ENCODE measurements at places on chromosomes 5 and 9.

DNA sequence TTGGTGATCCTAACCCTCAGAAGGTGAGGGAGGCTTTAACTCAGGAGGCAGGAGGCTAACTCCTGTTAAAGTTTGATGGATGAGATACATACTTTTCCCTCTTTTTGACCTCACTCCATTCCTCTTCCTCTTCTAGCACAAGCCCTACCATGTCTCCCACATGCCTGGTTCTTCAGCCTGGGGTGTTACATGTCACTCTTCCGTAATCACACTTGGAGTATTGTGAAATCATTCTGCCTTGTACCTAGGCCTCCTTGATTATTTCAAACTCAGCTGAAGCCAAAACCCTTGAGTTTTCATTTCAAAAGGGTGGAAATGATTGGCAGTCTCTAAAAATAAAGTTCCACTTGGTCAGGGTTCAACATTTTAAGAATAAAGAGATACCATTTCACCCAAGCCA, 1.8 kb downstream of the PLAC8L1 start:
- DNase-seq, result no peak

DNA sequence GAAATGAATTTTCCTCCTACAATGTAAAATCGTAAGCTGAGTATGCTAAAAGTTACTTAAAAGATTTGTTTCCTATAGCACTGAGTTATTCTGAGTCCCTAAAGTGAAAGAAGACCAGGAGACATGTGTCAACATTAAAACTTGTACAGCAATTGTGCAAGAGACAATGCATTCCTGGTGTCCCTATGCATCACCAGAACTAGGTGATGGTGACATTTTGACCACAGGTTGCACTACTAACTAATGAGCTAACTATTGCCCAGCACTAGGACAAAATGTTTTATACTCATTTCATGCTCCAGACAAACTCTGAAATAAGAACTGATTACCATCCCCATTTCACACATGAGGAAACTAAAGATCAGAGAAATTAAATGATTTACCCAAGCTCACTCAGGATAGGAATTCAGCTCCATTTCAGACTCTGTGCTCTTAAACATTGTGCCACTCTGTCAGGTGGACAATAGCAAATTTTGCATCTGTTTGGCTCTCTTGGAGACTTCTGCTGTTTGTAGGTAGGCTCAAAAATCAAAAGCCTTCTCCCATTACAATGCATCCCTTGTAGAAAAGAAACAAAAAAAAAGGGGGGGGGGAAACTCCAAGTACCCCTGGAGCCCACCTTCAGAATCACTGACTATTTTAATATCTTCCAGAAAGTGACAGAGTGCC, 269.2 kb downstream of the ACTL7B start:
- DNase-seq, result no peak

- no peak for DNase-seq
These were observed 238.7 kb downstream of the AGTPBP1 start for GRCh38 chr9:85502815-85503655.

DNA sequence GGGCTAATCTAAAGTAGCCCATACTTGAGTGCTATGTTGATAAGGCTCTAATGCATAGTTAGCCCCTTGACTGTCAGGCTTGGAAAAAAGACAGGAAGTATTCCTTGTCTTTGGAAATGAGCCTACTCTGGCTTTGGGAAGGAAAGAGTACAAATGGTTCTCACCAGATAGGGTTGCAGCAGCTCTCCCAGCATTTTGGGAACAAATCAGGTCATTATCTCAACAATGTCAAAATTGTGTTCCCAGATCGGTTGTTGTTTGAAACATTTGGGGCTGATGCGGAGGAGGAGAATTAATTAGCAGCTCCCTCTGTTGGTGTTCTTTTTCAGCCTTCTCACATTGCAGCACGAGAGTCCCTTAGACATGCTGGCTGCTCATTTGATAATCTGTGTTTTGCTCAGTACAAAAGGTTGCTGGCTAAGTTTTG, 294.7 kb upstream of the DMRT1 start:
- DNase-seq, result no peak

DNA sequence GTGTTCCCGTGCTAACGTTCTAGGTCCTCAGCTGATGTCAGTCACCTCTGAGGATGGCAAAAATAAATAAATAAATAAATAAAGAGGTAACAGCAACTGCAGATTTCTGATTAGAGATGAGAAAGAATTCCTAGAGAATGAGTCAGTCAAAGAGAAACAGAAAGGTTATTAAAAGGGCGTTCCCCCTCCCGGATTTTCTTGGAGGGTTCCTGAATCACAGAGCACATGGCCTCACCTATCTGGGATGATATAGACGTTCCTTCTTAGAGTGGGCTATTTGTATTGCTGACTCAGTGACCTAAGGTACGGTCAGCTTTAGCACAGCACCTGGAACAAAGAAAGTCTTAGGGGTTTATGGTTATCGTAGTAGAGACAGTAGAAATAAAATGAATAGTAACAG, 30.6 kb downstream of the HTR4 start:
- DNase-seq, result no peak

- DNase-seq, result no peak
These were observed 182.0 kb downstream of the CCDC192 start for GRCh38 chr5:127885176-127885575.

DNA sequence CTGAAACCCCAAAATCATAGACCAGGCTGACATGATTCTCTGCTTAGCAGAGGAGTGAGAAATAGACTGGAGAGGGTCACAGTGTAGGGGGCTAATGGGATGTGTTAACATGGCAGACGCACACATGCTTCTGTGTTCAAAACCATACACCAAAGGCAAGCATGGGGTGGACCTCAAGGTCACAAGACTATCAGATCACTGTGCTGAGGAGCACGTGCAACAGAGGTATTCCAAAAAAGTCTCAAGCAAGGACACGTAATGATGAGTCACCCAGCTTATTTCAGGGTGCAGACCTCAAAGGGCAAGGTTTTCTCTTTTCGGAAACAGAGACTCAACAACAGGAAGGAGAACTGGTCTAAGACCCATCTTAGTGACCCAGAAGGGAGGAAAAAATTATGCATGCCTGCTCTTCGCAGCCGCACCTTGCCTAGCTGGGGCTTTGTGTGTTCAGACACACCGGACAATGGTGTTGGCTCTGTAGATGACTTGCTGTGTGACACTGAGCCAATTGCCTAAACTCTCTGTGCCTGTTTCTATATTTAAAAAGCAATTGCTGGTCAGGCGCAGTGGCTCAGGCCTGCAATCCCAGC, 20.3 kb downstream of the WHRN start:
- no peak for DNase-seq

GRCh38 chr5:14325369-14325768, 182.2 kb downstream of the TRIO start:
- DNase-seq, result no peak

DNA sequence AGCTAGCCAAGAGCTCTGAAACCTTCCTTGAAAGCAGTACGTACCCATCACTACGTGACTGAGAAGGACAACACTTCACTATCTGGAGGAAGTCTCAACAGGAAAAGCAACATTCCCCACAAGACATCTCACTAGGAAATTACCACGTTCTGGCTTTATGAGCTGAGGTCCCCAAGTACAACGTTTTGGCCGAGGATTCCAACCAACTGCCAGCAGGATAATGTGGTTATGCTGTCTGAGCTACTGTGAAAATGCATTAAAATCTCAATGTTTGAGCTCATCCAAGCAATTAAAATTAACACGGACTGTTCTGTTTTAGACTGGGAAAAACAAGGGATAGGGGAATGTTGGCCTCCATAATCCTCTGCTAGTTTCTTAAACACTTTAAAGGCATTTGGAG, 16.4 kb downstream of the MED27 start:
- DNase-seq, result no peak

DNA sequence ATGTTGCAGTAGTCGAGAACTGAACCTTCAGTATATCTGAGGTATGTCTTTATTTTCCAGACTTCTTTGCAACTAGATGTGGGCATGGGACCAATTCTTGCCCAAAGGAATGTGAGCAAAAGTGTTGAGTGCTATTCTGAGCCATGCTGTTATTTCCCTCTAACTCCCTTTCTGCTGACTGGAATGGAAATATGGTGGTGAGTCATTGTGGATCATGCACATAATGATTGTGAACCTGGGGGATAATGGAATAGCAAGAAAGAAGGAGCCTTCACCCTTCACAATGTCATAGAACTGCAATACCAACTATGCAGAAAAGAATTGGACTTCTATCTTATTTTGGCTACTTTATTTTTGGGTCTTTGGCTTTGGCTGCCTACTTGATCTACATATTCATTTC, 10.3 kb upstream of the DOCK2 start:
- no peak for DNase-seq

GRCh38 chr9:93114169-93114983, 18.4 kb downstream of the CARD19 start:
- DNase-seq, result no peak

DNA sequence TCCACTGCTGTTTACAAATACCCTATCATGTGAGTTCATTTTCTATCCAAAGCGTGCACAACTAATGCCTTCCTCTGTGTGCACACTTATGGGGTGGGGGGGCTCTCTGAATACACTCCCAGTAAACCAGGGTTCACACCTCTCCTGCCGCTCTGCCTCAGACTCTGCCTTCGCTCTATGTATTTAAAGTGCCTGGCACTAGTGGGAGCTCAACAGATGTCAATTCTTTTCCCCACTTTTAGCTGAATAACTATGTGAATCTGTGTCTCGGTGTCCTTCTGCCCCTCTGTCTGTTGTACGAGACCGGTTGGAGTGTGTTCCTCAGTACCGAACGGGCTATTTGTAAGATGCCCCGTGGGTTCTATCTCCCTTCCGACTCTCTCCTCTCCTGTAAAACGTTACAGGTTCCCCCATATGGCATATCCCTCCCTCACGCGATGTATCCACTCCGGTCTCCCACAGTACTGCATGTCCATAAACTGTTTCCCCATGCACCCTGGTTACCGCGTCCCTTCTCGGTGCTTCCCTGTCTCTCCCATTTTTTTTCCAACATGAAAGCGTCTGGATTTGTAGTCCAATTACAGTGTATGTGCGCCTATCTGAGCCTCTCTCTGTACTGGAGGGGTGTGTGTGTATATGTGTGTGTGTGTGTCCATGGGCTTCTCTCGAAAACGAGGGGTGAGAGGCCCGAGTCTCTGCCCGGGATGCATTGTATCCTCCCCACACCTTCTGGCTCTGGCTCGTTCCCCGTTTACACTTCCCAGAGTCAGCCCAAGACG, 1.6 kb downstream of the ELL2 start:
- DNase-seq, result no peak

DNA sequence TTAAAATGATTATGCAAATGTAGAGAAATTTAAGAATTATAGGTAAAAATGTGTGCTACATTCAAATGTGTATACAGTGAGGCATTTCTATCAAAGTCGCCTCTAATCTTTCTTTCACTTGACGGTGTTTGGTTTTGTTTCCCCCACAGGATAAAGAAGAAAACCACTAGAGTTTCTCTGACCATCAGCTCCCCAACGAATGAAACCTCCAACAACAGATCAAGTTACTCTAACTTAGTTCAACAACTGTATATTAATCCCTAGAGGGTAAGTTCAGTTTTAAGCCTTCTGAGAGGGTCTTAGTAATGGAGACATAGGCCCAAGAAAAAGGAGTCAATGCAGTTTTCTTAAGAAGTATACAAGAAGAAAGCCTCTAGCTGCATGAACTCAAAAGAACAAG, 11.5 kb upstream of the MYOT start:
- no peak for DNase-seq

- no peak for DNase-seq
These were observed 26.2 kb upstream of the ANKRD33B start for GRCh38 chr5:10537624-10538023.

DNA sequence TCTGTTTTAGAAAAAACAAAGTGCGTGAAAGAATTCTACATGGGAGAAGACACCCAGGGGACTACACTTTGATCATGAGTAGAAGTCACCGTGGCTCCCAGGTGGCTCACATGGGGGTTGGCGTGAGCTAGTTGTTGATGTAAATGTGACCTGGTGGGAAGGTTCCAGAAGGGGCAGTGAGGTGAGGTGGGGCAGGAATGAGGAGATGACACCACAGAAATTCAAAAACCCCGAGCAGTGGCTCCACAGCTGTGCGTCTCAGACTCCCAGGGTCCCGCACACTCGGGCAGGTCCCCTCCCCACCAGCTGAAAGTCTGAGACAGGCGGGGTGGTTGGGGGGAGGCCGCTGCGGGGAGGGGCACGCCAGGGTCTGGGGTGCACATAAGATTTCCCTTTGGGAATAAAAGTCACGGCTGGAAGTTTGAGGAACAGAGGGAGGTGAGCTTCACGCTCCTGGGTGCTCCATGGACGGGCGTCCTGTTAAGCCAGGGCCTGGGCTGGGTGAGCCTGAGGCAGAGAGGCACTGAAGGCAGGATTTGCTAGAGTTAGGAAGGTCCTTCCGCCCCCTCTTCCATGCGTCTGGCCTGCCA, 29.9 kb downstream of the GLT6D1 start:
- no peak for DNase-seq

DNA sequence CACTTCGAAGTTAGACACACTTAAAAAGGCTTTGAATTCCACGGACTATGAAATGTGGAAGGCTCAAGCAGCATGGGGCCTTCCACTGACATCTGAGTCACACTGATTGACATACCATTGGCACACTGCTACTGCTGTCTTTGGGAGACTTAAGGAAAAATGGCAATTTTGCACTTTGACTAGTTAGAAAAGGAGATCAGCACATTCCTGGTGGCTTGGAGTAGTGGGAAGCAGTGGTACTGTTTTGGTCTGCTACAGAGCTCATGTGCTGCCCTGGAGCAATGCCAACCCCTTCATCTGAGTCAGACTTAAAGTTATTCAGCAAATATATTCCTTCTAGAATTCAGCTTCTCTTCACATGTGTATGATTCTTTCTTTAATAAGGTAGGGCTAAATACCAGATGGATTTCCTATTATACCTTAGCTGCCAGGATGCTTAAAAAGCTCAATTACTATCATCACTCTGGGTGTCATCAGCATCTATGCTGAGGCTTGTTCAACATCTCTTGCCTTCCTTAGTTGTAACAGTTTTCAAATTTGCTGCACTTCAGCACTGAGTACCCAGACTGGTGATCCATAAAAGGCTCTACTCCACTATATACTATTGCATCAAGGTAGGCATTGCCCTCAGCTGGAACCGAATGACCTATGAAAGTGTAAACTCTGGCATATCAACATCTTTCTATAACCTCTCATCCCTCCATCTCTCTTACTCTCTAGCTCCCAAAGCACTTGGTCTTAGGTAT, 42.3 kb upstream of the MOCS2 start:
- DNase-seq, result no peak

DNA sequence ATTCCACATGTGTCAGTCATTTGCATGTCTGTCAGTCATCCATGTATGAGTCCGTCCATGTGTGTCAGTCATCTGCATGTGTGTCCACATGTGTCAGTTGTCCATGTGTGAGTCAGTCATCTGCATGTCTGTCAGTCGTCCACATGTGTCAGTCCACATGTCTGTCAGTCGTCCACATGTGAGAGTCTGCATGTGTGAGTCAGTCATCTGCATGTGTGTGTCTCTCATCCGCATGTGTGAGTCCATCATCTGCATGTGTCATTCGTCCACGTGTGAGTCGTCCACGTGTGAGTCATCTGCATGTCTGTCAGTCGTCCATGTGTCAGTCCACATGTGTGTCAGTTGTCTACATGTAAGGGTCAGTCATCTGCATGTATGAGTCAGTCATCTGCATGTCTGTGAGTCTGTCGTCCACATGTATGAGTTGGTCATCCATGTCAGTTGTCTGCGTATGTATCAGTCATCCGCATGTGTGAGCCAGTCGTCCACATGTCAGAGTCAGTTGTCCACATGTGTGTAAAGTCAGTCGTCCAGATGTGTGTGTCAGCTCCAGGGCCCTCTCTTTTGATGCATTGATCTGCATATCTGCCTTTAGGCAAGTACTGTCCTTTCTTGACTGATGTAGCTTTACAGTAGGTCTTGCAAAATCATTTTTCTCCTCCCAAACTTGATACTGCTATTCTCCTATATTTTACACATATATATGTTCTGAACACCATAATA, 72.5 kb upstream of the CACNA1B start:
- DNase-seq, result no peak

GRCh38 chr5:139458580-139459407, 3.7 kb downstream of the ECSCR start:
- DNase-seq, result peak; percentile 74

Data from stimulated activated CD8-positive, alpha-beta memory T cell treated with anti-CD3 and anti-CD28 coated beads, Interleukin-15, amount 100 ng/mL, for 4 hours (primary cell).